NCI-H1694 (cell line): ENCODE measurements at places on chromosomes 11 and 22.

DNA sequence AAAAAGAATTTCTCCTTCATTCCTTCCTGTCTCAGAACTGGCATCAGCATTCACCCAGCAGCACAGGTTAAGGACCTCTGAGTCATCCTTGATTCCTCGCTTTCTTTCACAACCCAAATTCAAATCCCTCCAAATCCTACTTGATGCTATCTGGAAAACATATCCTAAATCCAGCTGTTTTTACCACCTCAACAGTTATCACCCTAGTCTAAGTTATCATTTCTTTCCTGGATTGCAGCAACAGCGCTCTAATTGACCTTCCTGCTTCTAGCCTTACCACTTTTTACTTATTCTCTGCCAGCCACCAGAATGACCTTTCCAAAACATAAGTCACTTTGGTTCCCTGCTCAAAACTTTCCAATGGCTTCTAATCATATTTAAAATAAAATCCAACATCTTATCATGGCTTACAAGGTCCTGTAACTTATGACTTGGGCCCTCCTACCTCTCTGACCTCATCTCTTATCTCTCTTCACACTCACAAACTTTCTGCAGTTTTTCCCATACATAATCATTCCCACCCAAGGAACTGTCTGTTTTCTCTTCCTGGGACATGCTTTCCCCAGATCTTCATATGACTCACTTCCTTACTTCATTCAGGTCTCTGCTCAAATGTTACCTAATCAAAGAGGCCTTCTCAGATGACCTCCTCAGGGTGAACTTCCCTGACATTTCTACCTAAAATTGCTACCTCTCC, 119.4 kb downstream of the TTC28 start:
- no peak for DNase-seq

DNA sequence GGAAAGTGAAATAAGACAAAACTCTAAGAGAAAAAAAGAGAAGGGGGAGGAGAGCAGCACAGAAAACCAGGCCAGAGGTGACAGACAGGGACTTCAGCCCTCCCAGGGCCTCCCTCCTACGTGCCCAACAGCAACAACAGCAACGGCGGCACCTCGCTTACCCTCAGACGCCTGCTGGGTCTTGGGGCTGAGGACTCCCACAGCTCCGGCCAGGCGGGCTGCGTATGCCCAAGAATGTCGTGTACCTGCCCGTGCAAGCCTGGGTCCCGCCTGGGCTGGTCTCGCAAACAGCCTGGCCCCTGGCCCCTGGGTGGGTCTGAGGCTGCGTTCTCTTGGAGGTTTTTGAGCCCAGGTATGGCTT, 30.5 kb downstream of the ARAP1 start:
- DNase-seq: no peak

DNA sequence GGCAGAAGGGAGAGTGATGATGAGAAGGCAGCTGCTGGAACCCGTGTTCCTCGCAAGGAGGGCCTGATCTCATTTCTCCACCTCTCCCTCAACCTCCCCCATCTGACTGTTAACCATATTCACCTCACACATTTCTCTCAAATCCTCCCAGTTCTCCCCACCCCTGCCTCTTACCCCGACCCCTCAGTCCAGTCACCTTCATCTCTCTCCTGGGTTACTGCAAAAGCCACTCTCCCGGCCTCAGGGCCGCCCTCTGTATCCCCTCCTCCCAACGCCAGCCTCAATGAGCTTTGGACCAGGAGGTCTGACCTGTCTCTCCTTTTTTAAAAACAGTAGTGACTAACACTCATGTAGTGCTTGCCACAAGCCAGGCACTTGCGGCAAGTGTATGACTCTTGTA, 29.5 kb upstream of the LMO1 start:
- no peak for DNase-seq

DNA sequence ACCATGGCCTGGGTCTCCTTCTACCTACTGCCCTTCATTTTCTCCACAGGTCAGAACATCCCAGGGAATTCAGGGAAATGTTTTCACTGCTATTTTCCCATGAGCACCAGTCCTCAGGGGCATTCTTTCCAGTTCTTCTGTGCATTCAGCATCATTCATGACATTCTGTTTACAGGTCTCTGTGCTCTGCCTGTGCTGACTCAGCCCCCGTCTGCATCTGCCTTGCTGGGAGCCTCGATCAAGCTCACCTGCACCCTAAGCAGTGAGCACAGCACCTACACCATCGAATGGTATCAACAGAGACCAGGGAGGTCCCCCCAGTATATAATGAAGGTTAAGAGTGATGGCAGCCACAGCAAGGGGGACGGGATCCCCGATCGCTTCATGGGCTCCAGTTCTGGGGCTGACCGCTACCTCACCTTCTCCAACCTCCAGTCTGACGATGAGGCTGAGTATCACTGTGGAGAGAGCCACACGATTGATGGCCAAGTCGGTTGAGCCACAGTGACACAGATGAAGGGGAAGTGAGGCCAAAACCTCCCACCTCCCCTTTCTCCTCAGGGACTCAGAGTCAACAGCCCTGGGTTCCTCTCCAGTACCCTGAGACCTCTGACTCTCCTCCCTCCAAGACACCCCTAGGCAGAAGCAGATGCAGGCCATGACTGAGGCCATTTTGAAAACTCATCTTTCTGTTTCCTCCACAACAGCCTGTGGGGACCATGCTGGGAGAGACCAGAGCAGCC, 15.9 kb upstream of the IGLL5 start:
- DNase-seq: no peak

DNA sequence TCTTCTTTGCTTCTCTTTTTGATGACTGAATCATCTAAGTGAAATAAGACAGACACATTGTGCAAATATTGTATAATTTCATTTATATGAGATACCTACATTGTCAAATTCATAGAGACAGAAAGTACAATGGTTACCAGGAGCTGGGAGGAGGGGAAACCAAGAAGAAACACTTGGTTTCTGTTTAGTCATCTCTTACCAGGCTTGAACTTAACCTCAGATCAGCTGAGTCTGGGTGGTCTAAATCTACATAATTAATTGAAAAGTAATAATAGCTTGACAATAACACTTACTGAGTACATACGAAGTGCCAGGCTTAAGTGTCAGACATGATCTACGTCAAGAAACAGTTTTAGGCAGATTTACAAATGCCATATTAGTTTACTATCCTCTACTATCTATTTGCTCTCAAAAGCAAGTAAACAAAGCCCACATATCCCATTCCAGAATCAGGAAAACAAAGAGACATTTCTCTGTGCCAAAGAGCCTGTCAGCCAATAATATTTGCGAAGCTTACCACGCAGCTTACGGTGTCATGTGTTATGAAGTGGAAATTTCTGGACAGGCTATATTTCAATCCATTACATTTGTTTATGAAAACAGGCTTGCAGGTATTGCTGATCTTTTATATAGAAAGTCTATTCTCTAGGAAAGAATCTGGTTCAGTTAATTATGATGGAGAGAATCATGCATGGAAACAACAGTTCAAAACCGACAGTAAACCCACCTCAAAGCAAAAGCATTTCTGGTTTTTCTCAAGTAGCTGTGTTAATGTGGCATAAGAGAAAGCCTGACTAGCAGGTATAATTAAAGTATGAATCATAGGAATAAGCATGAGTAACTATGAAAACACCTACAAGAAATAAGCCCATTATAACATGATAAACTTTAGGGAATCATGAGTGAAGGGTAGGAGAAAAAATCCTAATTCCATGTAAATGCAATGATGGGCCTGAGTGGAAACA, 2.7 kb upstream of the ARHGAP42 start:
- no peak for DNase-seq
